ENCODE measurements at places on chromosomes 7 and 10.

GRCh38 chr7:17521437-17521836 is 223.0 kb downstream of the AHR start:
- DNase-seq = no peak

DNA sequence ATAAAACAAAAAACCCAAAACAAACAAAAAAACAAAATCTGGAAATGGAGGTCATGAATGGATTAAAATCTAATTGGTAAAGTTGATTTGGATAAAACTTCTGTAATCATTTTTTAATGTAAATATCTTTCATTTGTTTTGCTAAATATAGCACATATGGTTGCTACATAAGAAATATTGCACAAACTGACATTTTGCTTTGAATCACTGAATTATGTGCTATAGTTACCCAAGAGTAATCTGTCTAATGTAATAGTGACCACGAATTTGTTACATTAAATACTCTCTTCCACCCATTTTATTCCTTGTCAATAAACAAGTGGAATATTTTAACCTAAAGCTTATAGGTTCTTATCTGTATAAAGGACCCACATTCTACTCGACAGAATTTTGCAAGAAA is 6.2 kb downstream of the CFAP58 start:
- DNase-seq = no peak

GRCh38 chr7:150401861-150402631 is 22.9 kb downstream of the ZNF775 start:
- DNase-seq = no peak

- no peak for DNase-seq
Observed at GRCh38 chr10:125514206-125515162, 168.5 kb downstream of the TEX36 start.

GRCh38 chr7:128123291-128124037 is 92.2 kb upstream of the LRRC4 start:
- no peak for DNase-seq

GRCh38 chr10:7889947-7890542 is 71.7 kb downstream of the TAF3 start:
- DNase-seq = no peak

- DNase-seq = no peak
Observed at GRCh38 chr7:46982928-46983327, 599.0 kb downstream of the TNS3 start.

DNA sequence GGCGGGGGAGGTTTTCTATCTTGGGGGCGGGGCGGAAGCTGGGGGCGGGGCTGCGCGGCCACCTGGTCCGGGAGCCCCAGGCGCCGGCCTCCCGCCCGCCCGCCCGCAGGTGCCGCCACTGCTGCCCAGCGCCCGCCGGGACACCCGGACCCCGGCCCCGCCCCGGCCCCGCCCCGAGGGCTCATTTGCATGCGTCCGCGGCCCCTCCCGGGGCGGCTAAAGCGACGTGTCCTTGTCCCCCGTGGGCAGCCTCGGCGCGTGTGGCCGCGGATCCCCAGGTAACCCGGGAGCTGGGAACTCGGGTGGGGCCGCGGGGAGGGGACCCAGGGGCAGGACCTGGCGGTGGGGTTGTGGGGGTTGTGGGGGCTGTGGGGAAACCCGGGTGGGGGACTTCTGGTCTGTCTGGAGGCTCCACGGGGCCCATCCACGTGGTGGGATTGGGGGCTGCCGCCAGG is at the start of gene BHLHA15:
Gene BHLHA15 (plus strand): TSS at position 219 of the 455 bp plus-strand sequence. CDS start 871 bp downstream, outside the sequence.
- DNase-seq = peak; percentile 63

GRCh38 chr10:69748621-69749020 is 53.1 kb upstream of the COL13A1 start:
- no peak for DNase-seq

DNA sequence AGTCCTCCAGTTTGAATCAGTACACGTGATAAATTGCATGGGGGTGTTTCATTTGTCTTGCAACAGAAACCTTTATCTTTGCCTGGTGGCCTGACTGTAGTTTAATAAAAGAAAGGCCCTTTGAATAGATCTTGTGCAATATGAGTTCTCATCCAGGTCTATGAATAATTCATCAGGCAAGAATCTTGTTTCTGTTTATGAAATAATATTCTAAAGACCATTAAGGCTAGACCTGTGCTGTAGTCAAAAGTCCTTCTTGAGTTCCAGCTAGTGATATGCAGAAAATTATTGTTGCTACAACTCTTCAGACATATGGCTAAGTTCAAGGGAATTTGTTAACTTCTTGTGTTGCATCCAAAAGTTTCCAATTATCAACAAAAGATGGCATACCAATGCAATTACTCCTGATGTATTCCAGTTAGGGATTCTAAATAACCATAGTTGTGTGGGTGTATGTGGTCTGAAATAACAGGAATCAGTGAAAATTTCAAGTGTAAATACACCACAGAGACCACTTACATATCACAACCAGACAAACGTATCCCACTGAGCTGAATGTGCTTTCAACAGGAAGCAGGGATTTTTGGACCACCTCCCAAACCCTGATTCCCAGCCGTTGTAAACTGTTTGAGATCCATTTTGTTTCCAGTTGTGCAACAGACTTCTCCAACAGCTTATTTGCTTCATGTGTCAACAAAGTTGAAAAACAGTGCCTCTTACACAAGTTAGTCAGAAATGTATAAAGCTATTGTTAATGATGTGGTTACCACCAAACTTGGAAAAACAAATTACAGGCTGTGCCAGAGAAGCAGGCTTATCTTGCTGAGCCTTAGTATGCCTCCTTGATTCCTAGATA is 54.7 kb upstream of the BICC1 start:
- no peak for DNase-seq

GRCh38 chr7:110922906-110923305 is 168.0 kb upstream of the LRRN3 start:
- no peak for DNase-seq

DNA sequence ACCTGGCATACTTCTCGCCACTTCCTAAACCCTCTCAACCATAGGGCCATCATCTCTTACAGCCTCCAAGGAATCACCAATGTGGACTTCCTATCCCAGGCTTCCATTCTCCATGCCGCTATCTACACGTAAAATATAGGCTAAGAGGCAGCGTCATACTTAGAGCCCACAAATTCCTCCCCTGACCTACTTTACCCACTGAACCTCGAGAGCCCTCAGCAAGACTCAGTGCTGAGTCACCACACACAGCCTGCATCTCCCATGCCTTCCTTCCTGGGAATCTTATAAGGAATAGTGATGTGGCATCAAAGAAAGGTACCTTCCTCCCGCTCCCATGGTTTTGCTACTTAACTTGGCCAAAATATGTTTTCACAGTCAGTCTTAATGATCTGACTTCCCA is 435.6 kb upstream of the NFE2L3 start:
- DNase-seq = no peak

- no peak for DNase-seq
Observed at GRCh38 chr7:134625550-134625949, 21.1 kb upstream of the BPGM start.

DNA sequence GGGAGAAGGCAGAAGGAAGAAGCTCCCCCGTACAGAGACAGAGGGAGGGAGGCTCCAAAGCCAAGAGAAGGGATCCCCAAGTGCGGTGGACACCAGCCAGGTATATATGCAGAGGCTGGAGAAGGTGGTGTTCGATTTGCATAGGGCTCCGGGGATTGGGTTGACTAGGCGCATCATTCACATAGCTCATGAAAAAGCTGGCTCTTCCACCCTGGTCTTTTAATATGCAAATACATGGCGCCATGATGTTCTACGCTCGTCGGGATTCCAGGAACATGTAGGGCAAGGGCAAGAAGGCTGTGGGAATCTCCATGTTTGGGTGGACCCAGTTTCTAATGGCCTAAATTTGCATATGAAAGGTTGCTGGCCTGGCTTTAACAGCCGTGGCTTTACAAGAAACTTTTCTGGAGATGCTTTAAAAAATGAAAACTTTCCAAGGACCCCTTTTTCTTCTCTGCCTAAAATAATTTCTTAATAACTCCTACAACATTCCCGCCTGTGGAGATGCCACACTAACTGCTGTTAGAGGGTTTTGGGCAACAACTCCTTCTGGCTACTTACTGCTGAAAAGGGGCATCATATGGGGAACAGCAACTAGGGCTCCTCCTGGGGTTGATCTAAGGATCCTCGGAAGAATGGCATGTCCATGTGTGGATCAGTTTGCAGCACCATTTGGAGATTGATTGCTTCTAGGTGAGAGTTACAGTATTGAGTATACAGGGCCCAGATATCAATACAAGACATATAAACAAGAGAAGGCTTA is 28.3 kb downstream of the C1GALT1 start:
- DNase-seq = no peak

All from NCI-H1930 (cell line).